Regular cardiac myocyte (primary cell): ENCODE measurements at places on chromosomes 16 and 17. TPM values are rescaled to one million over a fixed set of nuclear protein-coding genes. Genes with fewer than 3 reads are reported as not detected.

Gene HOXB4
- 0.85 and 0.96 TPM in 2 replicates for total RNA-seq

Gene CAPNS2
- 0.28 and 0.38 TPM in 2 replicates for total RNA-seq

Gene PER1
- total RNA-seq: 2.5 and 3.7 TPM in 2 replicates

Gene TMED6
- total RNA-seq: not detected in 2 replicates

Gene HES7
- total RNA-seq: not detected in 2 replicates

Gene KIF19
- total RNA-seq: not detected in 2 replicates

Gene CSF3
- 1.3 and 2.8 TPM in 2 replicates for total RNA-seq

Gene PABPN1L
- total RNA-seq: not detected in 2 replicates

Gene CACNG3
- total RNA-seq: not detected in 2 replicates

Gene CA7
- not detected in 2 replicates for total RNA-seq

Gene GPR139
- not detected in 2 replicates for total RNA-seq

Gene RCVRN
- not detected in 2 replicates for total RNA-seq

Gene SLC6A2
- total RNA-seq: not detected in 2 replicates

Gene KRTAP1-1
- under 0.01 TPM in 1 of 2 replicates, not detected in the other for total RNA-seq

Gene SLX1B
- total RNA-seq: 11.0 and 20.7 TPM in 2 replicates

Gene BCAR1
- total RNA-seq: 48.5 and 51.0 TPM in 2 replicates

Gene SDK2
- total RNA-seq: 0.19 and 0.28 TPM in 2 replicates

Gene NPIPA8
- under 0.01 TPM in 1 of 2 replicates, not detected in the other for total RNA-seq

Gene C17orf100
- total RNA-seq: 0.38 and 0.56 TPM in 2 replicates

Gene MYH8
- not detected in 2 replicates for total RNA-seq

Gene KRT33B
- under 0.01 TPM in 2 replicates for total RNA-seq

Gene OR4D1
- total RNA-seq: not detected in 2 replicates

Gene C1QTNF8
- not detected in 2 replicates for total RNA-seq

Gene CDR2L
- total RNA-seq: 17.5 and 25.1 TPM in 2 replicates

Gene RMI2
- total RNA-seq: 4.5 and 13.4 TPM in 2 replicates

Gene MT1G
- 0.56 and 1.5 TPM in 2 replicates for total RNA-seq

Gene RNF43
- total RNA-seq: under 0.01 and 0.28 TPM in 2 replicates

Gene C17orf78
- not detected in 2 replicates for total RNA-seq

Gene PNMT
- total RNA-seq: not detected in 2 replicates

Gene PERCC1
- total RNA-seq: not detected in 2 replicates
